ENCODE measurements at places on chromosomes 5 and 9.

- DNase-seq = no peak
Observed at GRCh38 chr5:156407251-156407650, 80.3 kb downstream of the SGCD start.

GRCh38 chr5:83071286-83072051, 5.7 kb downstream of the TMEM167A start:
- DNase-seq = no peak

- no peak for DNase-seq
Observed at GRCh38 chr5:157280927-157281326, 15.0 kb downstream of the CYFIP2 start.

GRCh38 chr9:122029898-122030297, 63.2 kb downstream of the TTLL11 start:
- DNase-seq = no peak

DNA sequence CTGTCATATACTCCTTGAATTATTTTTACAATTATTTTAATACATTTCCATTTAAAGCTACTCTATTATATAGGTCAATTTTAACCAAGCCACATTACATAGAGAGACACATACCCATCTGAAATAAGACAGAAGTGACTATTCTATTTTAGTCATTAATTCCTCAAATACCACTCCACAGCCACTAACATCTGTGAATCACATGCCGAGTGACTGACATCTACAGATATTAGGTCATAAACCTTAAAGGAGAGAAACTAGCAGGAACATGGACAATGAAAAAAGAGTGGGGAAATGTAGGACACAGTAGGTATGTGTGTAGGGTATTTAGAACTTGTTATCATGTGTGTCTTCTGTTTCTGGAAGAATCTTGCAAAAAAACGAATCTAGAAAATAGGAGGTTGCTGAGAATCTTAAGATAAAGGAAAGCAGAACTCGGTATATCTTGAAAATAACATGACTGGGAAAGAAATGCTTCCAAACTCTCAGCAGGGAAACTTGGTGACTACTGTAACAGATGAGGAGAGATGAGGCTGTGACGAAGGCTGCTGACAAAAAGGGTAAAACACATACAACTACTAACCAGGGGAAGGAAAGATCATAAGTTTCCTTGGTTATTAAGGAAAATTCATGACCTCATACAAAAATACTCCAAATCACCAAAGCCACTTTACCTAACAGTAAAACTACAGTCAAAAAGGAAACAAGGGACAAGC, 84.6 kb downstream of the PLPP1 start:
- no peak for DNase-seq

DNA sequence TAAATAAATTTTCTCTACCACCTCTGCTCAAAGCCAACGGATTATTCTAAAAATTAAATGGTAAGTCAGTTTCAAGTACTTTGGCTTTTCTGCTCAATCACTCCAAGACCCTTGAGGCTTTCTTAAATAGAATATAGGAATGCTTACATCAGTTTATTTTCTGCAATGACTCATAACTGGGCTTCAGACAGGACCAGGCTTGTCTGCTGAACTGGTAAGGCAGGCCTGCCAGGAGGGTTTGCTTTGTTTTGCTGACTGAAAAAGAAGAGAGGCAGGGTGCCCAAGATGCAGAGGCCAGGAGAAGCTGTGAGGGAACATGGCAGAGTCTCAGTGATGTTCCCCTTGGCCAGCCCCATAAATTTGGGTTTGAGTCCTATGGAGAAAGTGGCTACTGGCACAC, 60.3 kb upstream of the EPB41L4A start:
- no peak for DNase-seq

GRCh38 chr5:172356047-172356446, 72.5 kb upstream of the UBTD2 start:
- no peak for DNase-seq

DNA sequence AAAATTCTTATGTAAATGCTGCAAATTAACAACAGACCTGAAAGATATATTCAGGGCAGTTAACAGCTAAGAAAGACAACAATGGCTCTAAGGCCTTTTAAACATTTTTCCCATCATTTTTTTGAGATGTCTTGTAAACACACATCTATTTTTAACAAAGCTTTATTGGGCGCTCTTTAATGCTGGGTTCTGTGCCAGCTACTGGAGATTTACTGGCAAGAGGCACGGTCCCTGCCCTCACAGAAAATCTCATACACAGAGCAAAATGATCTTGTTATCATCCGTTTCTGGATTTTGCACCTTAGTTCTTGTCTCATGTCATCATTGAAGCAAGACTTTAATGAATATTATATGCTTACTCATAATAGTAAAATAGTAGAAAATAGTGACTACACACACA, 1022.3 kb upstream of the WWC1 start:
- DNase-seq = no peak

GRCh38 chr5:115847290-115847689, 5.6 kb downstream of the AP3S1 start:
- DNase-seq = no peak

DNA sequence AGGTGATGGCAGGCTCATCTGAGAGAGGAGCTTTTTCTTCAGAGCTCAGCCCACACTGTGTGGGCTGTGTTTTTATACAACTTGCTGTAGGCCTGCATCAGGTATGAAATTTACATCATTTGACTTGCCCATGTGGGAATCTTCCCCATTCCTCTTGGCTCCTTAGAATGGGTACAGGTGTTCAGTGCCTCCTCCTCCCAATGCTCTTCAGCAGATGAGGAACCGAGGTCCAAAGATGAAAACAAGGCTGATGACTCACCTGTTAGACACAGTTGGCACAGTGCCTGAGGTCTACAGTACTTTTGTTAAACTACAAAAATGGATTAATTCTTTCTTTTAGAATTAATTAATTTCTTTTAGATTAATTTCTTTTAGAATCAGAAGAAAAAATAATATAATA, 20.8 kb downstream of the PAPPA start:
- DNase-seq = no peak
